Memory B cell (primary cell): ENCODE measurements at places on chromosomes 2 and 18.

GRCh38 chr2:96258166-96259022 lies 7.4 kb downstream of the TMEM127 start:
- DNase-seq, result no peak

GRCh38 chr2:53903011-53903410 lies 43.2 kb upstream of the GPR75 start:
- no peak for DNase-seq

DNA sequence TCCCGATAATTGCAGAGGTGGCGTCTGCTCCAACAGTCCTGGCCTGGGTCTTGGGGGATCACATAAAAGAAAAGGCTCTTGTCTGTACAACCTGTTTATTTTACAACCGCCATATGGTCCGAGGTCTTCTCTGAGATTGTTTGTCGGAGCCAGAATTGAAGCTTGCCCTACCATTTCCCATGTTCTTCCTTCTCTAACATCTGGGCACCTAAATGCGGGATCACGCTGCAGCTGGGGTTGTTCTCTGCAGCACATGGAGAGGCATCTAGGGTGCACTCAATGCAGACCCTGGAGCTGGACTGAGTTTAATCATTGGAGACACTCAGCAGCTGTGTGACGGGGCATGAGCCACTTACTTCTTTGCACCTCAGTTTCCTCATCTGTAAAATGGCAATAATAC lies 107.7 kb downstream of the ACKR3 start:
- no peak for DNase-seq

DNA sequence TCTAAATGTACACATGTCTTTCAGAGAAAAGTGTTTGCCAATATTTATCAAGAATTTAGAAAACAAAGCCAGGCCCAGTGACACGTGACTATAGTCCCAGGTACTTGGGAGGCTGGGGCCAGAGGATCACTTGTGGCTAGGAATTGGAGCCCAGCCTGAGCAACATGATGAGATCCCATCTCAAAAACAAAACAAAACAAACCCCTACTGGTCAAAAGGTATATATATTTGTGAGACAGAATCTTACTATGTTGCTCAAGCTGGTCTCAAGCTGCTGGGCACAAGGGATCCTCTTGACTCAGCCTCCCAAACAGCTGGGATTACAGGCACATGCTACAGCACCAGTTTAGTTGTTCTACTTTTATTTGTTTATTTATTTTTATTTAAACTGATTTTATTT lies 79.2 kb downstream of the ZDBF2 start:
- no peak for DNase-seq

DNA sequence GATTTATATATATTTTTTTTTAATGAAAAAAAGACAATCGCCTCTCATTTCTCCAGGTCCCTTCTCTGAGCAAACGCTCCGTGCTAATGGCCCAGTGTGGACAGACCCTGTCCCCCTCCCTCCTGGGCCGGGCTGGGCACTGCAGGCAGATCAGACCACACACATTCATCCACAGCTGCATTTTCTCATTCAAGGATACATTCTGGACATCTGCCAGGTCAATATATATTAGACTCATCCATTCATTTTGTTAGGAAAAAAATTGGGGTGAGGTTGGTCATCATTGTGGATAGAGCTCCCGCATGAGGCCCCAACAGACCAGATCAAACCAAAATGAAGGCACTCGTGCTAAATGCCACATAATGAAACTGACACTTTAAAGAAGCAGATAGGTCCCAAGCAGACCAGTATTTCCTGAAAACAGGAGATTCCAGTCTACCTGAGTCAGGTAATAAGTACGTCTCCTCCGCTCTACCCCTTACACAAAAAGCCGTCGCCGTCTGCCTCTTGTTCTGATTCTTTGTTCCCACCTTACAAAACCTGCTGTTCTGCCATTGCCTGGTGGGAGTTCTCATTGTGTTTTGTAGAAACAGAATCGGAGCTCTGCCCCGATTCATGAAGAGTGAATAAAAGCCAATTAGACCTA lies 15.4 kb upstream of the OTOS start:
- DNase-seq, result no peak

DNA sequence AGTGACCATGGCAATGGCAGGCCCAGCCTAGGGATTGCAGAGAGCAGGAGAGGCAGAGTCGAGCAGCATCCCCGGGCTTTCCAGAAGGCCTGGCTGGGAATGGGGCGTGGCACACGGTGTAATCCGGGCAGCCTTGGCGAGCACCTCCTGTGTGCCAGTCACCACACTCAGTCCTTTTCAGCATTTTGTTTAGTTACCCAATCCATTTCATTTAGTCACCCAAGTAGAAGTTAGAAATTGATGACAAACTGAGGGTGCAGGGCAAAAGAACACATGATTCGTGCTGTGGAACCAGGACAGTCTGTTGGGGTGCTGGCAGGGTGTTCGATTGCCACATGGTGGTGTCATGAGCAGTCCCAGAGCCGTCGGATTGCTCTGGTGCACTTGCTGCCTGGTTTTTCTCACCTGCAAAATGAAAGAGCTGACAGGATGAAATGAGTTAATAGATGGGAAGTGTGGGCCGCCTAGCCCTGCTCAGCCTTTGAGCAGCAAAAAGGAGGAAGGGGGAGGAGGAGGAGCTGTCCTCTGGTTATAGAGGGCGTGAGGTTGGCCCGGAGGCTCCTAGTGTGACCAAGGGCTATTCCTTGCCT lies 299.4 kb downstream of the AGAP1 start:
- no peak for DNase-seq

DNA sequence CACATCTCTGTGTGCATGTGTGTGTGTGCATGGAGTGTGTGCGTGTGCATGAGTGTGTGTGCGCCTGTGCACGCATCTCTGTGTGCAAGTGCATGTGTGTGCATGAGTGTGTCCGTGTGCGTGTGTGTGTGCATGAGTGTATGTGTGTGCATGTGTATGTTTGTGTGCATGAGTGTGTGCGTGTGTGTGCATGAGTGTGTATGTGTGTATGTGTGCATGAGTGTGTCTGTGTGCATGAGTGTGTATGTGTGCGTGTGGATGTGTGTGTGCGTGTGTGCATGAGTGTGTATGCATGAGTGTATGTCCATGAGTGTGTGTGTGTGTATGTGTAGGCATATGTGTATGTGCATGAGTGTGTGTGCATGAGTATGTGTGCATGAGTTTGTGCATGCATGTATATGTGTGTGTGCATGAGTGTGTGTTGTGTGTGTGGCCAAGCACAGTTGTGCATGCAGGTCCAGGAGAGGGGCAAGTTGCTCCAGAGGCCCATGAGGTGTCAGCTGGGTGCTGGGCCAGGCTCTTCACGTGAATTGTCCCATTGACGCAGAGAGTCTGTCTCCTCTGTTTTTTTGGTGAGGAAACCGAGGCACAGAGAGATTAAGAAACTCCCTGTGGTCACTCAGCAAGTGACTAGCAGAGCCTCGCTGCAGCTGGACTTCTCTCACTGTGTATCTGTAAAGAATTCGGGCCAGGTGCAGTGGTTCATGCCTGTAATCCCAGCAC lies 75.5 kb downstream of the ASB1 start:
- no peak for DNase-seq

DNA sequence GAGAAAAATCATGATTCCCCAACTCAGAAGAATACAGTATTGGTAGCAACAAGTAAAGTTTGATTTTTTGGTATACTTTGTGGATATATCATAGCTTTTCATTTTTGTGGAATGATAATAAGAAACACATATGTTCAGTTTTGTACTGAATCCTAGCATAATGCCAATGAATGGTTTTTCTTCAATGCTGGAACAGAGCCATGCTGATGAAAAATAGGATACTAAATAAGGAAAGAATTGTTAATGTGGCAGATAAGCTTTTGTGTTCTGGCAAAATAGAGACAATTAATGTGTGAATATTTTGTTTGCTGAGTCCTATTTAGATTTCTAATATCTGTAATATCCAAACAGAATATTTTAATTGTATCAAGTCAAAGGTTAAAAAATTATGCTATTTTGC lies 21.9 kb downstream of the CD28 start:
- no peak for DNase-seq

DNA sequence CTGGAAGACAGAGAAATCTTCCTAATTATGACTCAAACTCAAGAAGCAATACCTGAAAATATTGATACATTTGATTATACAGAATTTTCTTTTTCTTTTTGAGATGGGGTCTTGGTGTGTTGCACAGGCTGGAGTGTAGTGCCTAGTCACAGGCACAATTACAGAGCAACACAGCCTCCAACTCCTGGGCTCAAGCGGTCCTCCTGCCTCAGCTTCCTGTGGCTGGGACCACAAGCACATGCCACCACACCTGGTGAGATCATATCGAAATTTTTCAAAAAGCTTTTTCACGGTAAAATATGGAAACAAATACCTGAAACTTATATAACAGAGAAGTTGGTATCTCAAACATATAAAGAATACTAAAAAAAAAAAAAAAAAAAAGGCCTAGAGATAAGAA lies 27.9 kb downstream of the TGFBRAP1 start:
- DNase-seq, result no peak

GRCh38 chr2:15846626-15847025 lies 93.7 kb upstream of the MYCN start:
- no peak for DNase-seq

- no peak for DNase-seq
These were observed 35.7 kb downstream of the MOGAT1 start for GRCh38 chr2:222707102-222707688.

- no peak for DNase-seq
These were observed 862 bp downstream of the C18orf54 start for GRCh38 chr18:54358495-54359040.

- no peak for DNase-seq
These were observed 253.2 kb upstream of the COL3A1 start for GRCh38 chr2:188720811-188721605.

GRCh38 chr2:210899131-210899530 lies 342.7 kb downstream of the CPS1 start:
- no peak for DNase-seq

DNA sequence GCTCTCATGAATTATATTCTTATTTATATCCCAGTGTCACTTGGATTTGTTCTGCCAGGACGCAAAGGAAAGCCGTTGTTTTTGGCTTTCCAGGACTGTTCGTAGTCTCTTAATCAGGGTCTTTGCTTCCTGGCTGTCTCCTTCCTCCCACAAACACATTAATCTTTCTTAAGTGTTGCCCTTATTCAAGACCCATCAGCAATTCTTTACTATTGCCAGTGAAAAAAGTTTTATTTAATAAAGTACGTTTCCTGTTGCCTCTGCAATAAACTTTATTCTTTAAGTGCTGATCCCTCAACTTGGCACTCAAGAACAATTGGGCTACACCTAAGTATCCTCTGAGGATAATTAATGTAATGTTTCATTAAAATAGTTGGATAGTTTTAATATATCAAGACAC lies 68.3 kb upstream of the CYP20A1 start:
- no peak for DNase-seq

GRCh38 chr2:65620524-65620923 lies 188.1 kb upstream of the SPRED2 start:
- DNase-seq, result no peak

DNA sequence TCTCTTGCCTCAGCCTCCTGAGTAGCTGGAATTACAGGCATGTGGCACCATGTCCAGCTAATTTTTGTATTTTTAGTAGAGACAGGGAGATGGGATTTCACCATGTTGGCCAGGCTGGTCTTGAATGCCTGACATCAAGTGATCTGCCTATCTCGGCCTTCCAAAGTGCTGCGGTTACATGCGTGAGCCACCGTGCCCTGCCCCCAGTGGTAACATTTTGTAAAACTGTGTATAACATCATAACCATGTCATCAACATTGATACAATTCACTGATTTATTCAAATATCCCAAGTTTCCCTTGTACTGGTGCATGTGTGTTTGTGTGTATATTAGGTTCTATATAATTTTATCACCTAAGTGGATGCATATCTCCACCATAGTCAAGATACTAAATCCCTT lies 70.0 kb downstream of the PDCL3 start:
- DNase-seq, result no peak

DNA sequence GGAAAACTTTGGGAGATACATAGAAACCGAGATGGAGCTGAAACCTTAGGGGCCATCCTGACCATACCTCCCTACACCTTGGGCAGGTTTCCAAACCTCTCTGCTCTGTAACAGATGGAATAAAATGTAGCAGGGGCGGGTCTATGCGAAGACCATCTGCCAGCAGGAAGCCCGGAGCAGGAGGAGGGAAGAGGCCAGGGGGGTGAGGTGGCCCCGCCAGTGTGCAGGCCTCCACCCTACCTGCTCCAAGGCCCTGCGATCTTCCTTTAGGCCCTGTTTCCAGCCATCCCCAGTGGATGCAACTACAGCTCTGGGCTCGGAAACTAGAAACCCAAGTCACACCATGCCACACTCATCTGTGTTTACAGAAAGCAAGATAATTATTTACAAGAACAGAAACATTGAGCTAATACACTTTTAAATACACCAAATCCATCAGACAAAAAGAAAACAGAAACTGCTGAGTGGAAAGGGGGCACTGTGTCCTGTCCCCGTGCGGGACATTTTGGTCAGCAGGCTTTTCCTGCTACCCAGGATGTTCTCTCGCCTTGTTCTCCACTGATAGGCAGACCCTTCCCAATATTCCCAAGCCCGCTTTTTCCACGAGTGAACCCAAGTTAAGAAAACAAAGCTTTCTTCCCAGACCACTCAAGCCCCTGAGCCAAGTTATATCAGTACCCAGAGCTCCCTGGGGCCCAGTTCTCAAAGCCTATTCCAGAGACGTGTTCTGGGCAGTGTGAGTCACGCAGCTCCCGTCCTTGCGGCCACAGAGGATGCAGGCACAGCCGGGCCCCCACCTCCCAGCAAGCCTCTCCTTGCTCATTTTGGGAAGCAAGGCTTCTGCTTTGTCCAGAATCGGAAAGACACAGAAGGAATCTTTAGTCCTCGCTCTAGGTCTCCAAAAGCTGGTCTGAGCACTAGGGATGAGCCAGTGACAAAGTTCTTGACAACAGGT lies 17.3 kb downstream of the CIB4 start:
- no peak for DNase-seq

DNA sequence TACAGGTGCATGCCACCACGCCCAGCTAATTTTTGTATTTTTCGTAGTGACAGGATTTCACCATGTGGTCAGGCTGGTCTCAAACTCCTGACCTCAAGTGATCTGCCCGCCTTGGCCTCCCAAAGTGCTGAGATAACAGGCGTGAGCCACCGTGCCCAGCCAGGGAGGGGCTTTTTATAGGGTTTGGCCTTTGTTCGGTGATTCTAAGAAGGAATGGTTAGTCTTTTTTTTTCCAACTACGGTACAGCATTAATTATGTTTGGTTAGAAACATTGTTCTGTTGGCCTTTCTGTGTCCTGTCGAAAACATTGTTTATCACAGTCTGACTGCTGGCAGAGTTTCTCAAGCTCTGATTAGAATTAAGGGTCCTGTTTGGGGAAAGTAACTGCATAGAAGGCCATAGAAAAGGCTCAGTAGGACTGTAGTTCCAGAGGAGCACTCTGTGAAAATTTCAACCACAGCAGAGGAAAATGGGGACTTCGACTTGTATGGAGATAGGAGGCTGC lies 19.3 kb upstream of the SMCHD1 start:
- DNase-seq, result no peak
